ENCODE measurements at places on chromosomes 5 and 9.
A peak's percentile ranks its signal among the peaks of the same experiment; 100 is the strongest.

DNA sequence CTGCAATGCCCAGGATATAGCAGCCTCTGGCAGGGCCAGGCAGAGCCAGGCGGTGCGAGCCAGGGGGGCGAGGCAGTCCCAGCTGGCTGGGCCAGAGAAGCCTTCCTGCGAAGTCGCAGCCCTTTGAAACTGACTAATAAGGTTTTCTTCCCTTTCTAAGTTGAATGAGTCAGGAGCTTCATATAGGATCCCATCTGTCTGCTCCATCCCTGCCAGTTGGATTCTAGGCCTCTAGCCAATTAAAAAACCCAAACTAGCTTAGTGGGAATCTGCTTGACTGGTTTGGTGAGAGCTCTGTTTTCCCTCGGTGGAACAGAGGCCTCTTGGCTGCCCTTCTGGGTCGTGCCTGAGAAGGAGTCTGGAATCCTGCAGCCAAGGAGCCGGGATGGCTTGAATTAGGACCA, 70.1 kb upstream of the RAPGEF1 start:
- no peaks in the 10 kb centered on the region for H3K27me3 ChIP-seq
- H3K36me3 ChIP-seq: no peaks in the 10 kb centered on the region
- no peak for DNase-seq
- H3K4me3 ChIP-seq: no peak overlapping the region

DNA sequence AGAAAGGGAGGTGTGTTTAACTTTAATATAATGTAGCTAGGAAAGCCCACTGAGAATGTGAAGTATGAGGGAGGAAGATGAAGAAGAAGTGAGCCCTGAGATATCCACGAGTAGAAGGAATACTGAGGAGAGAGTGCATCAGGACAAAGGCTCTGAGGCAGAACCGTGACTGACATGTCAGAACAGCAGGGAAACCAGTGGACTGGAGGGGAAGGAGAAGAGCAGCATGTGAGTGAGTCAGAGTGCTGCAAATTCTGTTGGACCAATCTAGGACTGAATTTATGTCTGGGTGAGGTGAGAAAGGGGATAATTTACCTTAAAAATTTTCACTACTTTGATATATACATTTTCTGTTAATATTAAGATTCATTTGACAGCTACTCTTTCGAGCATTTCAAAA, 110.3 kb downstream of the ST8SIA4 start:
- no peaks in the 10 kb centered on the region for H3K36me3 ChIP-seq
- no peaks in the 10 kb centered on the region for H3K27me3 ChIP-seq
- no peak for DNase-seq
- H3K4me3 ChIP-seq: no peak overlapping the region
- peaks cover 5% of the 10 kb centered on the region for H3K4me1 ChIP-seq

DNA sequence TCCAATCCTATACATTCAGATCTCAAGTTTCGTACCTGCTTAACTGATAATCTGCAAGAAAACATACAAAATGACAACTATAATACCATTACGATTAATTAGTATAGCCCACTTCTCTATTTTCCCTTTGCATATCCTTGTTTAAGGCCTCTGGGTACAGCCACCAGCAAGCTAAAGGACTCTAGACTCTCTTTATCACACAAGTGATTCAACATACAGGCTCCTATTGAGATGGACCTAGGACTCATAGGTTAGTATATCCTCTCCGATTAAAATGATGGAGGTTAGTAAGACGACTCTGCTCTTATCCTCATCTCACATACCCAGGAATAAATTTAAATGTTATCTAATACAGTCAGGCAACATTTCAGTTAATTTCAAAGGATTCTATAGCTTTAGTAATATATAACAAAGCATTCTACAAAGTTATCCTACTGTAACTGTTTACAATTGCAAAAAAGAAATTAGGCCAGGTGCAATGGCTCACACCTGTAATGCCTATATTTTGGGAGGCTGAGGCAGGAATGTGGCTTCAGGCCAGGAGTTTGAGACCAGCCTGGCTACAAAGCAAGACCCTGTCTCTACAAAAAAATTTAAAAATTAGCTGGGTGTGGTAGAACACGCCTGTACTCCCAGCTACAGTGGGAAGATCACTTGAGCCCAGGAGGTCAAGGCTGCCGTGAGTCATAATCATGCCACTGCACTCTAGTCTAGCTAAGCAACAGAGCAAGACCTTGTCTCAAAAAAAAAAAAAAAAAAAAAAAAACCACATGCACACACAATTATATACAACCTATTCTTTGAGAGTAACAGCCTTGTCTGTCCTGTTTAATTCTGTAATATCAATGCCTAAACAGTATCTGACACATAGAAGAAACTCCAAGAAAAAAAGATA, 15.4 kb downstream of the HAUS6 start:
- H3K4me1 ChIP-seq: no peaks in the 10 kb centered on the region
- H3K36me3 ChIP-seq: peaks cover 33% of the 10 kb centered on the region
- H3K27ac ChIP-seq: no peak overlapping the region
- H3K4me3 ChIP-seq: no peak overlapping the region
- no peaks in the 10 kb centered on the region for H3K27me3 ChIP-seq

DNA sequence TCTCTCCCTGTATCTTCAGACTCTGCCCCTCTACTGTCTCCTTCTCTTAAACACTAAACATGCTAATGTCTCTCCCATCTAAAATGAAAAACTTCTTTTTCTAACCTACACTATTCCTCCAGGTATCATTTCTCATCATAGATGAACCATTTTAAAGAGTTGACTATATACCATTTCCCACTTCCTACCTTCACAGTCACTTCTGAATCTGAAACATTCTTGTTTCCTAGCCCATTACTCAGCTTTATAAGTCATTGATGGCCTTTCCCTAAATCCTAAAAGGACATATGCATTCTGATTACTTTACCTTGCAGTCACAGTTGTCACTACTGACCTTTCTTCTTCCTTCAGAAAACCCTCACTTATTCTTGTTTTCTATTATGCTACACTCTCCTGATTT, 118.2 kb downstream of the SSBP2 start:
- no peak overlapping the region for H3K4me3 ChIP-seq
- no peaks in the 10 kb centered on the region for H3K4me1 ChIP-seq
- no peaks in the 10 kb centered on the region for H3K27me3 ChIP-seq
- no peak overlapping the region for H3K27ac ChIP-seq
- no peak for DNase-seq

- H3K27ac ChIP-seq: no peak overlapping the region
- no peak overlapping the region for H3K4me3 ChIP-seq
- no peaks in the 10 kb centered on the region for H3K36me3 ChIP-seq
- no peaks in the 10 kb centered on the region for H3K27me3 ChIP-seq
These were observed 1.0 kb upstream of the ACSL6 start for GRCh38 chr5:132012371-132013005.

DNA sequence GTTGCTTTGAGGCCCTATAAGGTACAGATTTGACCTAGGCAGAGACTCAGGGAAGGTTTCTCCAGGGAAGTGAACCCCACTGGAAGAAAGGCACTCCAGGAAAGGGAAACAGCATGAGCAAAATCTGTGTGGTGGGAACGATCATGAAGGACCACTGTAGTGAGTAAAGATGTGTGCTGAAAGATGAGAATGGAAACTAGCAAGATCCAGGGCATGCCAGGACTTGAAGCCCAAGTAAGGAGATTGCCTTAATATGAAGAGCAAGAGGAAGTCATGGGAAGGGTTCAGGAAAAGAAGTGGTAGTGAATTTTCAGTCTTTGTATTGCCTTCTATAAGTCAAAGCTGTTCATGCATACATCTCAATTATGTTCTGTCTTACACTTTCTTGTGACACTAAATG, 55.2 kb upstream of the SLIT3 start:
- no peak overlapping the region for H3K4me3 ChIP-seq
- no peaks in the 10 kb centered on the region for H3K27me3 ChIP-seq
- DNase-seq: no peak
- no peaks in the 10 kb centered on the region for H3K4me1 ChIP-seq
- no peak overlapping the region for H3K27ac ChIP-seq

DNA sequence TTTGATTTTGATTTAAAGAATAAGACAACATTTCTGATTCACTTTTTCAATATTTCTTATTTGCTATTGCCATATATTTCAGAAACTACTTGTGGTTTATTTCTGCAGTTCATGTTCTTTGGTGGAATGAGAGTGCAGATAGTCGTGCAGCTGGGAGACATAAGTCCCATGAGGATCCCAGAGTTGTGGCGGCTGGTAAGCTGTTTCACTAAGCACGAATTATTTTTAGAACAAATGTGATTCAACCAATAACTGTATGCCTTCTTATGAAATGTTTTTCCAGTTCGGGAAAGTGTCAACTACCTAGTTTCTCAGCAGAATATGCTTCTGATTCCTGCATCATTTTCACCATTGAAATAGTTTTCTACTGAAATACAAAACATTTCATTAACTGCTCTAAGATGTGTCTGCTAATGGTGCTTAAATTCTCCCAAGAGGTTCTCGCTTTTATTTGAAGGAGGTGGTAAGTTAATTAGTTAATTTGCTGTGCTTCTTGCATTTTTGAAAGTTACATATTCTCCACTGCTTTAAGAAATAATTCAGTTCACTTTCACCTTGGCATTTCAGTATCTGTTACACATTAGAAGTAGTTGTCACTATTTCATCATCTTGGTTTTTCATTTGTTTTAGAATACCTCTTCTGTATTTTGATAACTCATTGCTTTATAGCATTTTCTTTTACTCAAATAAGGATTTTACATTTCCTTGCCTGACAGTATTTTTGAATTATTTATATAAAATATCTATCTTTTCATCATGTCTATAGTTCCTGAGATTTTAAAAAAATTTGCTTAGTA, 9.0 kb downstream of the NIPSNAP3B start:
- H3K27ac ChIP-seq: no peak overlapping the region
- no peaks in the 10 kb centered on the region for H3K4me1 ChIP-seq
- no peak overlapping the region for H3K4me3 ChIP-seq
- DNase-seq: no peak
- no peaks in the 10 kb centered on the region for H3K36me3 ChIP-seq

- DNase-seq: no peak
- H3K27ac ChIP-seq: no peak overlapping the region
- H3K4me3 ChIP-seq: no peak overlapping the region
- no peaks in the 10 kb centered on the region for H3K27me3 ChIP-seq
These were observed 3.7 kb upstream of the EGR1 start for GRCh38 chr5:138461343-138462125.

GRCh38 chr9:114958021-114958843, 27.8 kb upstream of the TNFSF8 start:
- no peak overlapping the region for H3K4me3 ChIP-seq
- H3K36me3 ChIP-seq: no peaks in the 10 kb centered on the region
- no peaks in the 10 kb centered on the region for H3K27me3 ChIP-seq

GRCh38 chr5:77181596-77182304, 28.7 kb upstream of the PDE8B start:
- no peak for DNase-seq
- no peaks in the 10 kb centered on the region for H3K27me3 ChIP-seq
- H3K27ac ChIP-seq: peak overlapping the region; percentile 44
- H3K36me3 ChIP-seq: no peaks in the 10 kb centered on the region
- H3K4me3 ChIP-seq: no peak overlapping the region

DNA sequence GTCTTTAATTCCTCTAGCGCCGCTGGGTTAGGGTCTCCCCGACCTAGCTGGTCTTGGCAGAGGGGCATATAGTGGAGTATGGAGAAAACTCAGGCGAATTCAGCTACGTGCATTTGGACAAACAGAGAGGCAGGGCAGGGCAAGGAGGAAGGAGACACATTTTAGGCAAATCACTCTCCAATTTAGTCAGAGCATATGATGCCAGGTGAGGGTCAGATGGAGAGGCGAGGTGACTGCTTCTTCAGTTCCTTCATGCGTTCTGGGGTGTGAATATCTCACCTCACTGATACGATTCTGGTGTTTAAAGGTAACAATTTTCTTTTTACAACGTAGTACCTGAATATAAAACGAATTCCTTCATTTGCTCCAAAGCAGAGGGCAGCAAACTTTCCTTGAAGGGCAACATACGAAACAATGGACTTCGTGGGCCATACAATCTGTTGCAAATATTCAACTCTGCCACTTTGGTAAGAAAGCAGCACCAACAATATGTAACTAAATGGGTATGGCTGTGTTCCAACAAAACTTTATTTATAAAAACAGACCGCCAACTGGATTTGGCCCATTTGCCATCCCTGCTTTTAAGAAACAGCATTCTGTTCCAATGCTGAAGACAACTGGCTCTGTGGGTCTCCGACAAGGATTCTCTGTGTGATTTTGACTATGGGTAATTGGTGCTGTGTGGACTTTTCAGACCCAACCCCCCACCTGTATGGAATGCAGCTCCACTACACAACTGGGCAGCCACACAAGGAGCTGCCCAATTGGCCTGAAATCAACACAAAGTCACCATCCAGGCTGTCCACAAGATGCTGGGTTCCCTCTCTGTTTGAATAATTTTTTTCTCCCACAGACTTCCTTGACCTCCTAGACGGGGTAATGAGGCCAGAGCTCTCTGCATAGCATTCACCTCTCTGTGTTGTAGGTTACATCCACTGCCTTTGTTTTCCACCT, 53.8 kb downstream of the RAPGEF1 start:
- peaks cover 18% of the 10 kb centered on the region for H3K4me1 ChIP-seq
- H3K4me3 ChIP-seq: no peak overlapping the region
- H3K36me3 ChIP-seq: no peaks in the 10 kb centered on the region
- no peaks in the 10 kb centered on the region for H3K27me3 ChIP-seq

- no peaks in the 10 kb centered on the region for H3K4me1 ChIP-seq
- DNase-seq: no peak
- no peak overlapping the region for H3K27ac ChIP-seq
These were observed 28.0 kb upstream of the CCNG1 start for GRCh38 chr5:163409384-163409783.

- no peaks in the 10 kb centered on the region for H3K36me3 ChIP-seq
- no peak for DNase-seq
- H3K4me1 ChIP-seq: peaks cover 56% of the 10 kb centered on the region
- H3K27me3 ChIP-seq: no peaks in the 10 kb centered on the region
- peak overlapping the region; percentile 62 for H3K27ac ChIP-seq
These were observed 19.6 kb downstream of the SIL1 start for GRCh38 chr5:139178589-139178917.

DNA sequence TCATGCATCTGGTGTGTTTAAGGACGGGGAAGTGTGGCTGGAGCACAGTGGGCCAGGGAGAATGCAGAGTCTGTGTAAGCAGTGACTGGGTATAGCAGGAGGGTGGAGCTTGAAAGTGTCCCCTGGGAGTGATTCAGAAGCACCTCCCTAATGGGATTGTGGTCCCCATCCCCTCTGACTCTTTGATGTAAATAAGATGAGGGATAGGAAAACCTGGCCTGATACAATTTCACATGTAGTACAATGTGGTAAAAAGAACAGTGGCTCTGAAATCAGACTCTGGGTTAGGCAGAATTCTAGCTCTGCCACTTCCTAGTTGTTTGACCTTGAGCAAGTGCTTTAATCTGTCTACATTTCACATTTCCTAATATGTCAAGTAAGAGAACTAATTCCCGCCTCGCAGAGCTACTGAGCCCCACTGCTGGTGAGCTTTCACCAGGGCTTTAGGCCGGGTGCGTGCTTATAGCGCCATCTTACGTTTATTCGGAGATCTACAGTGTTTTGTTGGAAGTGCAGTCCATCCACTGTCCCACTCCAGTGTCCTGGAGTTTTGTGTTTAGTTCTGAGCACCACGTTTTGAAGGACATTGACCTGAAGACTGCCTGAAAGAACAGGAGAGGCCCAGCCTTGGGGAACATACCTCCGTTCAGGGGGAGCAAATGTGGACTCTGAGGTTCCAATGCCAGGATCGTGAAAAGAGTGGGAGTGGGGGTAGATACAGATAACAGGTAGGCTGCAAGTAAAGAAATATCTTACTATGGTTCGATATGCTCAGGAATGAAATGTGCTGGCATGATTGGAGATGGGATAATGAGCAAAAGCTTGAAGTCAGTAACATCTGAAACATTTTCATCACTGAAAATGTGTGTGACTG, 51.2 kb upstream of the TESK1 start:
- peak overlapping the region; percentile 51 for H3K27ac ChIP-seq
- no peak overlapping the region for H3K4me3 ChIP-seq
- peaks cover 8% of the 10 kb centered on the region for H3K4me1 ChIP-seq
- DNase-seq: peak; percentile 61

All from pancreas (tissue), 10 donors.